ENCODE measurements at places on chromosomes 4 and X.
A peak's percentile ranks its signal among the peaks of the same experiment; 100 is the strongest.

- DNase-seq, result no peak
These were observed 1.6 kb downstream of the REST start for GRCh38 chr4:56909086-56909894.

DNA sequence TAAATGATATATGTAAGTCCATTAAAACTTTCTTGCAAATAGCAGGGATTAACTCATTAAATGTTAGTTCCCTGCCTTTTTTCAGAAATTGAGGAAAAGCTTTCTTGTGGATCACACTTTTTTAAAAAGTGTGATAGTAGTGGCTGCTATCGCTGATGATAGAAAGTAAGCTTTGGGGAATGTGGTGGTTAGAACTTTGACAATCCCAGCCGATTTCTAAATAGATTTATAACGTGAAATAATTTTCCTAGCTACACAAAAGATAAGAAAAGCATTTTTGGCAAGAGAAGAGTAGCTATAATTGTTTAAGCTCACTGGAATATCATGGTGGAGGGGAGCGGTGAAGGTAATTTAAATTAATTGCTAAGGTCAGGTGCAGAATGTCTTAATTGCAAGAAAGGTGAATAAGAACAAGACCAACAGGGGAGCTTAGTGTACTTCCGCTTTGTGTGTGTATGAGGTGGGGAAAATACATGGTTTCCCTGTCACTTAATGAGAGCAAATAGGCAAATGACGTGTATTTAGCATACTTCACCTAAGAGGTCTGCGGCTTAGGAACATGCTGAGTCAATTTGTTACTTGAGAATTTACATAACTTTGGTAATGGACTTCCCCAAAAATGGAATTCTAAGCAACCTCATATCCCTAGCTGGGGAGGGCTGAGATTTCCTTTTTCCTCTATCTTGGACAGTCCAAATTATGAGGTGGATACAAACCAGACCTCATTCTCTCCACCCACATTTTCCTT is 11.7 kb upstream of the IL21 start:
- no peak for DNase-seq

GRCh38 chr4:102620697-102621497 is 119.7 kb downstream of the NFKB1 start:
- DNase-seq, result no peak

DNA sequence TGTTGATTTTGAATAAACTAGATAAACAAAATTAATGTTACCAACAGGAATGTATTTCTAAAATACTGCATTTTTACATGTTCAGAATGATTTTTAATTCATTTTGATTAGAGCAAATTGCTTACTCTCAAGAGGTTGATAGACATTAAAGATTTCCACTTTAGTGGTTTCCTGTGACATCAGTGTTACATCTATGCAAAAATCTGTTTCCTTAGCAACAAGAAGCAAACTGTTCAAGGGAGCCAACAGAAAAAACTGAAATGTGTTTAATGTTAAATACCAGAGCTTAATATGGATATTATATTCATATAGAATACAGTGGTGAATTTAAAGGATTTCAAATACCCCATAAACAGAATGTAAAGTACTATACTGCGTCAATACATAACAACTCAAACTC is 277.8 kb downstream of the GABRG1 start:
- DNase-seq, result no peak

DNA sequence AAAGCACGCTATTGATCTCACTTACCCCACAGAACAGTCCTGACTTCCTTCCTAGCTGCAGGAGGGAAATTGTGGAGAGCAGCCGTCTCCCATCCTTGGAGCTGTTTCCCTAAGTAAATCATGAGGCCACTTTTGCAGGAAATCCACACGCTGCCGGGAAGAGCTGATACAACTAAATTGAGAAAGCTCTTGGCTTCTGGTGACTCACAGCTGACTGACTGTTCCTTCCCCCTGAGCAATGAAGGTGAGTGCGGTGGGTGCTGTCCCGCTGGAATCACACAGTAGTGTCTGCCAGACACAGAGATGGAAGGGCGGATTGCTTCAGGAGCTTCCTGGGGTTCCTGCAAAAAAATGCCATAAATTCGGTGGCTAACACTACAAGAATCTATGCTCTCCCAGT is 268.9 kb downstream of the ASMT start:
- DNase-seq, result no peak

GRCh38 chr4:61443813-61444510 is 243.8 kb downstream of the ADGRL3 start:
- no peak for DNase-seq

- no peak for DNase-seq
These were observed 19.9 kb downstream of the DCHS2 start for GRCh38 chr4:154471526-154472331.

DNA sequence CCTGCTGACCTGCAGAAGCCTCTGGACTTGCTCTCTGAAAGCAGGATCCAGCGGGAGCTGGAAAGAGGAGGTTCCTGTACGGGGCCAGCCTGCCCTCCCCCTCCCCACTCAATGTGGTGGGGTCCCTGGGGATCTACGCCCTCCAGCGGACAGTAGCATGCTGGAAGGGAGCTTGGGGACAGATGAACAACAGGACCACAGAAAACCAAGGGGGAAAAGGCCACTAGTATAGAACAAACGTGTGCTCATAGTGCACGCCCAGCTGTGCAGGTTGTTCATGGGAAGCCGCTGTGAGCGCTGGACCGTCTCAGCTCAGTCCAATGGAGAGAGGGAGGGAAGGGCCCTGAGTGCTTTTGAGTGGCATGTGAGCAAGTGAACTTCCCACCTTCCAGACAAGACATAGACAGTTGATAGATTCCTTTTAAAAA is 15.8 kb downstream of the HMX1 start:
- DNase-seq, result no peak

GRCh38 chr4:1411436-1412375 is 5.5 kb upstream of the NKX1-1 start:
- no peak for DNase-seq

DNA sequence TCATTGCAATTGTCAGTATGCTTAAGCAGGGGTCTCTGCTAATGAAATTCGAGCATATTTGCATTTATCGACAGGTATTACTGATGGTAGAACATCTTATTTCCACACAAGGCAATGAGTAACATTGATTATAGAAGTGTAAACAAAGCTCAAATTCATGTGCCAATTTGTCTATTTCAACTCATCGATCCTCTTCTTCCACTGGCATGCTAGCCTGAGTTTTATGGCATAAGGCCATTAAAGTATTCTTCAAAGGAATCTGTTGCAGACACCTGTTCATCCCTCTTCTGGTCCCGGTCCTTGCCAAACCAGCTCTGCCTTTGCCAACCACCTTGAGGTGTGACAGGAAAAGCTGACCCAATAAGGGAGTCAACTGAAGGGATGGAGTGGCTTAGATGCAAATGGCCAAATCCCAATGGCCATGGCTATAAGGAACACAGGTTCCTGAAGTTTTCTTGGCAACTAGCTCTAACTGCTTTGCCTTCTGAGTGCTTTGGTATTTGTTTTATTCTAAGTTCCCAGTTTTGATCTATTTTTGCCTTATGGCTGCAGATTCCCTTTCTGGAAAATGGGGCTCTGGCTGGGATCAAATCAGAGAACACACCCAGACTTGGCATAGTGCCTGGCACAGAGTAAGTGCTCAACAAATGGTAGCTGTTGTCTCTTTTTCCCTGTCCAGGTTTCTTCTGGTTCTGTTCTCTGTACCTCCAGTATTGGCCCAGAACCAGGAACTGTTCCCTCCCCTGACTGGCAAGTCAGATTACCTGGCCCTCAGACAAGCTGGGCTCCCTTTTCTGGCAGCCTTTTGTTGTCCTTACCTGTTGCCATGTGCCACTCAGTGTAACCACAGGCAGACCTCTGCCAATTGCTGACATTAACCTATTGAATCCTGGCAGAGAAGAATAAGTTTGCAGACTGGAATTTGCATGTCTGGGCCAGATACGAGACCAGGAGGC is 63.1 kb downstream of the RTL9 start:
- no peak for DNase-seq

- no peak for DNase-seq
These were observed 309.4 kb downstream of the PPP3CA start for GRCh38 chr4:101037938-101038413.

GRCh38 chr4:107658400-107659336 is 61.4 kb downstream of the PAPSS1 start:
- DNase-seq, result no peak

DNA sequence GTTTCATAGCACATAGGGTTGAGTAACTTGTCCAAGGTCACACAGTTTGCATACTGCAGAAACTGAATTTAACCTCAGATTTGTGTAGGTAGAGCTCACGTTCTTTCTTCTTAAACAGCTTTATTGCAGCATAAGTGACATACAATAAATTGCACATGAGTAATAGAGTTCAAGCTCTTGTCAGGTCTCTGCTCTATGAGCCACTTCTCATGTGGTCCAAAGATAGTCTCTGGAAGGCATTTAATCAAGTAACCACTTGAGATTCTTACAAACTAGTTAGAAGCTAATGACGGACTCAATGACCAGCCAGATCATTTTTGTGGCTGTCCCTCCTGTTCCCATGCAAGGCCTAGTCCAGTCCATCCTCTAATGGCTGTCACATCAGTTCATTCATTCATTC is 68.9 kb downstream of the MAOB start:
- no peak for DNase-seq

- DNase-seq, result peak; percentile 86
These were observed 597 bp upstream of the NUDT6 start for GRCh38 chr4:122922877-122923511.

DNA sequence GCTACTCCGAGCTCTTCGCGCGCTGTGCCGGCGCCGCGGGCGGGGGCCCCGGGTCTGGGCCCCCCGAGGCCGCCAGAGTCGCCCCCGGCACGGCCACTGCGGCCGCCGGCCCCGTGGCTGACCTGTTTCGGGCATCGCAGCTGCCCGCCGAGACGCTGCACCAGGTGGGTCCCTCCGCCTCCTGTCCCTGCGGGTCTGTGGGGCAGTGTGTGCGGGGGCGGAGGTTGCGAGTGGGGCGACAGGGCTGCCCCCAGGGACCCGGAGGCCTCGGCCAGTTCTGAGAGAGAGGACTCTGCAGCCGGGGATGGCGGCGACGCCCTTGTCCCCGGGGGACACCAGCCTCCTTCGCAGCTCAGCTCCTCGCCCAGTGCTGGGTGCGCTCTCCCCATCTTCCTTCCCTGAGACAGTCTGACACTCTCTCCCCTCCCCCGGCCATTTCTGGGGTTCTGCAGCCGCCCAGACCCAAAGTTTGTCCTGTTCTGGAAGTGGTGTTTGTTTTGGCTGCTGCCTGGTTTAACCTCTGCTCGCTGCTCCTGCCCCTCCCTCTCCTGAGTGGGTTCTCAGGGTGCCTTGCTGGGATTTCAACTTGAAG is 609 bp downstream of the REPS2 start:
- peak; percentile 1 for DNase-seq

GRCh38 chr4:16270454-16271328 is 44.4 kb upstream of the TAPT1 start:
- DNase-seq, result no peak

- DNase-seq, result no peak
These were observed 45.9 kb upstream of the WDR1 start for GRCh38 chr4:10162341-10163000.

DNA sequence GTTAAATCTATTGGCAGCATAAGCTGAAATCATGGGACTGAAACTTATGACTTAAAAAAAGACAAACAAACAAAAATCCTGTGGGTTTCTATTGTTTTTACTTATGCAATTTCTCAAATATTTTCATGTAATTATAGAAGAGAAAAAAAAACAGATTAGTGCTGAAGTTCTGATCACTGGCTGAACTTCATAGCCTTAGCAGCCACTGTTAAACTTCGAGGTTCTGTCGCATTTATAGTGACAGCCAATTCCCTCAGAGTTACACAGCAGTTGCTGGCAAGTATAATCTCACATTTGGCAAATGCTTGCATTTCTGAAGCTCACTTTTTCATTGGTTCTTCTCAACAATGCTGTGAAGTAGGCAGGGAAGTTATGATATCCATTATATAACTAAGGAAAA is 748.9 kb upstream of the MAGEB2 start:
- no peak for DNase-seq

GRCh38 chr4:101128473-101128872 is 218.9 kb downstream of the PPP3CA start:
- DNase-seq, result no peak

GRCh38 chr4:90982813-90983212 is 855.6 kb downstream of the CCSER1 start:
- DNase-seq, result no peak

- DNase-seq, result no peak
These were observed 58.2 kb downstream of the GPR143 start for GRCh38 chrX:9707306-9708033.

- DNase-seq, result peak; percentile 75
These were observed 726 bp upstream of the KANTR start for GRCh38 chrX:53093177-53093655.

GRCh38 chr4:140856621-140857062 is 100.5 kb upstream of the TBC1D9 start:
- no peak for DNase-seq

GRCh38 chr4:141127884-141128283 is 5.4 kb downstream of the RNF150 start:
- DNase-seq, result no peak

GRCh38 chrX:102659790-102660757 is 8.8 kb downstream of the GPRASP1 start:
- peak; percentile 84 for DNase-seq

DNA sequence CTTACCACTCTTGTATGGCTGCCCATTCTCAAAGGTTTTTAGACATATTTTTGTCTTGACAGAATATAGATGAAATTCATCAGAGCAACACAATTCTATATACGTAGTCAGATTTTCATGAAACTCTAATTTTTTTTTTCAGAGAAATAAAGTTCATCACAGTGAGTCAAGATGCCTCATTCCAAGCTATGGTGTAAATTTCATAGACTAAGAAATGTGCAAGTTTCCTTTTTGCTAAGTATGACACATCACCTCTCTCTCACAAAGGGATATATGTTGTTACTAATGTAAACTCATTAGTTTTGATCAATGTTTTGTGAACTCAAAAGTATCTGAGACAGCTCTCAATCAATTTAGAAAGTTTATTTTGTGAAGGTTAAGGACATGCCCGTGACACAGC is 60.4 kb upstream of the ATXN3L start:
- no peak for DNase-seq

DNA sequence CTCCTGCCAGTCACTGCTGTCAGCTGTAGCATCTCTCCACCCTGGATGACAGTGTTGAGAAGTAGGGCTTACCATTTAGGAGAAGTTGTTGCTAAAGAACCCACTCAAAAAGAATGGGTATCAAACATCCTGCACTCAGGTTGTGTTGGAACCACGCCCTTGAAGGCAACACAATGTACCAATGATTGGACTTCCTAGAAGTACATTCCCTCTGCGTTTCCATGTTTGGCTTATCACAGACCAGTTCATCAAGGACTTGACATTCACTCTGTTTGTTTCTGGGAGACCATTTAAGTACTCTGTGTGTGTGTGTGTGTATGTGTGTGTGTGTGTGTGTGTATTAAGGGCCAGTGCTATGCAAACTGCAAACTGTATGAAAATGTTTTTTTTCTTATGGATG is 200.6 kb upstream of the GATB start:
- DNase-seq, result no peak

DNA sequence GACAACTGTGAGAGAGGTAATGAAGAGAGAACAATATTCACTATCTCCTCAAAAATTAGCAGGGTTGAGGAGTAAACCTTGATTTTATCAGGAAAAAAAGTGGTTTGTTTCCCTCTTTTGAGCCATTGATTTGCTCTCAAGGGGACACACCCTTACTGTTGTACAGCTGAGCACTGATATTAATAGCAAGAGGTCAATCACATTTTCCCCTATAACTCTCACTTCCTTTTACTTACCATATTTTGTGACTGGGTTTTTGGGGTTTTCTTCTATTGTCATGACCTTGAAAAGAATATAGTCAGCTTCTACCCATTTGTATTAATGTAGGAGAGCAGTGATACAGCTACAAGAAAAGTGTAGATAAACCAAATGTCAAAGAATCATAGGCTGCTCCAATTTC is 70.2 kb upstream of the LONRF3 start:
- DNase-seq, result no peak
